ENCODE measurements at places on chromosomes 12 and 14. TPM values are rescaled to one million over a fixed set of nuclear protein-coding genes. Genes with fewer than 3 reads are reported as not detected.

GRCh38 chr14:59107819-59108218, 80.6 kb upstream of the DAAM1 start:
- DNase-seq, result no peak

- DNase-seq, result no peak
Observed at GRCh38 chr12:84976133-84976532, 59.9 kb downstream of the TSPAN19 start.

- no peak for DNase-seq
Observed at GRCh38 chr14:96059519-96060135, 20.5 kb downstream of the C14orf132 start.

DNA sequence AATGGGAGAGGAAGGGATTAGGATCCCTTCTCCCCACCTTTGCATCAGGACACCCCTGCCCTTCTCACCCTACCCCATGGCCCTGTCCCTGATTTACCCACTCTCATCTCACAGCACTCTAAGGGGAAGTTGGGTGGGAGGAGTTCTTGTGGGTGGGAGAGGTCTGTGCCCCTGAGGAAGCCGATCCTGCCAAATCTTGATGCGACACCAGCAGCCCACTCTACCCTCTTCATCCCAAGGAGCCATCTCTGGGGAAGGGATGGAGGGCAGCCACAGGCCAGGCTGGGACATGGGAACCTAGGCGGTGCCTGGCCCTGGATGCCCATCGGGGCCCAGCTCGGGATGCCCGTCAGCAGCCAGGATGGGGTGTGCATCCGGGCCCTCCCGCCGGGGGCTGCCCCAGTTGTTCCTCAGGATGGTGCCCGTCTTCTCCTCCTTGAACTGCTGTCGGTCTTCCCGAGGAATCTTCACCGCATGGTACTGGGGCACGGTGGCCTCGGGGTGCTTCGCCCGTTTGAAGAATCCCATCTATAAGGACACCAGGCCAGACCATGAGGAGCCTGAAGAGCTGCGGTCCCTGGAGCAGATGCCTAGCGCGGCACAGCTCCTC, 22.8 kb downstream of the ITGA7 start:
- DNase-seq, result no peak

DNA sequence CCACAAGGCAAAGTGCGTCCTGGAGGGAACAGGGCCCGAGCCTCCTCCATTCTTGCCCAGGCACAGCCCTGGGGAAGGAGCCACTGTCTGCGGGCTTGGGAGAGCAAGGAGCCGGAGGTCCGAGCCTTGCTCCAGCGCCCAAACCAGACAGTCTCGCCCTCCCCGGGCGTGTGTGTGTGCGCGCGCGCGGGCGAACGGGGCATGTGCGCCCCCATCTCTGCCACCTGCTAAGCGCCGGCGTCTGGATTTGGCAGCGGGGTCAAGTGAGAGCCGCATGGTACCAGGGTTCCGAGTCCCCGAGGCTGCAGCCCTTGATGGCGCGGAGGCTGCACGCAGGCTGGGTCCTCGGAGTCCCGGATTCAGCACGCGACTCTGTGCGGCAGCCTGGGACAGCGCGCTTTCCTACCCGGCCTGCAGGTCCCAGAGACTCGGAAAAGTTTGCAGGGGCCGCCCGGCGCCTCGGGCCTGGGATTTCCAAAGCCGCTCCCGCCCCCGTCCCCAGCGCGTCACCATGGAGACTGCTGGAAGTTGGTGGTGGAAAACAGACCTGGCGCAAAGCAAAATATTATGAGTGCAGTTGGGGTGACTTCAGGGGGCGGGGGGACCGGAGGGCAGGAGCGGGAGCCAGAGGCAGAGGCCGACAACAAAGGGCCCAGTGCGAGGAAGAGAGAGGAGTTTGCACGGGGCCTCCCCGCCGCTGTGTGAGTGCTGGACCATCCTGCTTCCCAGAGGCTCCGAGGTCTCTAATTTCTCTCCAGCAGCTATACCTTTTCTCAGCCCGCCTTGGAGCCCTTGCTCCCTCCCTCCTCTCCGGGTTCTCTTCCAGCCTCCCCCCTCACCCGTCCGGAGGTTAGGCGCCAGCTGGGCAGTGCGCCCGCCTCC, 4.2 kb downstream of the RFX4 start:
- DNase-seq, result peak; percentile 49

- no peak for DNase-seq
Observed at GRCh38 chr14:30957813-30958370, 67.6 kb upstream of the AP4S1 start.

GRCh38 chr12:20567413-20567812, 127.7 kb upstream of the SLCO1C1 start:
- DNase-seq, result no peak

Gene METAP2
- polyA plus RNA-seq, result 35.8 TPM

Gene LTB4R
- 11.9 TPM for polyA plus RNA-seq

Gene CCDC196
- polyA plus RNA-seq, result not detected

Gene SYCP3
- 0.07 TPM for polyA plus RNA-seq

Gene OSGEP
- 38.7 TPM for polyA plus RNA-seq

Data from SK-N-SH (cell line).